ENCODE measurements at places on chromosomes 12 and 14.
A peak's percentile ranks its signal among the peaks of the same experiment; 100 is the strongest.

DNA sequence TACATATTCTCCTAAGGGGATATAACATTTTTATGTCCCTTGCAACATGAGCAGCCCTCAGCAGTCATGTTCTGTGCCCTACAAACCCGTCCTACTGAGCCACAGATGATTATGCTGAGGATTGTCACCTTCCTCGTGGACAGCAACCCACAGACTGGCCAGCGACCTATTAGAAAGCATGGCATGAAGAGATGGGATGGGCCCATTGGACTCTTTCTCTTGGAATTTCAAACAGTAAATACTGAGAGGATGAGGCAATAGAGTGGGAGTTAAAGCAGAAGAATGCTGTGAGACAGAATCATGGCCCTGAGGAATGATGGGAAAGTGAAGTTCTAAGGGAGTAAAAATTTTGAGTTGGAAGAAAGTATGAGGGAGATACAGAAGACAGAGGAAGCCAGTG, 149.9 kb upstream of the BTG1 start:
- DNase-seq = no peak

DNA sequence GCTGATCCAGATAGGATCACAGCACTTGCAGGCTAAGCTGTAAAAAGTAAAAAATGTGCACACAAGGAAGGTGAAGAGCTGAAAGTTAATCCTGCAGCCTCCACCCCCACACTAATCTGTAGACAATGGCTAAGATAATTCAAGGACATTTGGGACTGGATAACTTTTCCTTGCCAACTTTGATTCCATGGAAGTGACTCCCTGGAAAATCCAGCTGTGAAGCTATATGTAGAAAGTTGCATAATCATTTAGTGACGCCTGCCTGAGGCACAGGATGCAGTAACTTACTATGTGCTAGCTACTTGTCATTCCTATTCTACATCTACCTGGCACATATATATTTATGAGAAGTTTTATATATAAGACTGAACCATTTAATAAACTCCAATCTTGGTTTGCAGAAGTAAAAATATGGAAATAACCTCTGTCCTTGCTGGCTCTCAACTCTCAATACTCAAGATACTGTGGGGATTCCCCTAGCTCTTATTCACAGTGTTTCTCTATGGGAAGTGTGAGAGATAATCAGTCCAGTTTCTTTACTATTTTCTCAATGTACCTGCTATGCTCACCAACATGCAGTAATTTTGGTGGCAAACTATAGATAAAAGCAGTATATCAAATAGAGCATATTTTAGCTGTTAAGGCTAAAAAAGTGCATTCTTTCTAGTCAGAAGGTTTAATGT, 14.8 kb downstream of the LDHB start:
- DNase-seq = no peak

DNA sequence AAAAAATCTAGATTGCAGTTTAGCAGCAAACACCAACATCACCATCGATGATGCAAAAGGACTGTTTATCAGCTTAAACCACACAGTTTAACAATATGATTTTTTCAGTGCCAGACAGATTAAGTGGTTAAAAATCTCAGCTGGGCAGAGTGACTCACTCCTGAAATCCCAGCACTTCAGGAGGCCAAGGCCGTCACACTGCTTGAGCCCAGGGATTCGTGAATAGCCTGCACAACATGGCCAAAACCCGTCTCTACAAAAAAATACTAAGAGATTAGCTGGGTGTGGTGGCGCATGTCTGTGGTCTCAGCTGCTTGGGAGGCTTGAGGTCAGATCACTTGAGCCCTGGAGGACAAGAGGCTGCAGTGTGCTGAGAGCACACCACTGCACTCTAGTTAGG, 8.9 kb downstream of the RSRC2 start:
- DNase-seq = peak; percentile 74

DNA sequence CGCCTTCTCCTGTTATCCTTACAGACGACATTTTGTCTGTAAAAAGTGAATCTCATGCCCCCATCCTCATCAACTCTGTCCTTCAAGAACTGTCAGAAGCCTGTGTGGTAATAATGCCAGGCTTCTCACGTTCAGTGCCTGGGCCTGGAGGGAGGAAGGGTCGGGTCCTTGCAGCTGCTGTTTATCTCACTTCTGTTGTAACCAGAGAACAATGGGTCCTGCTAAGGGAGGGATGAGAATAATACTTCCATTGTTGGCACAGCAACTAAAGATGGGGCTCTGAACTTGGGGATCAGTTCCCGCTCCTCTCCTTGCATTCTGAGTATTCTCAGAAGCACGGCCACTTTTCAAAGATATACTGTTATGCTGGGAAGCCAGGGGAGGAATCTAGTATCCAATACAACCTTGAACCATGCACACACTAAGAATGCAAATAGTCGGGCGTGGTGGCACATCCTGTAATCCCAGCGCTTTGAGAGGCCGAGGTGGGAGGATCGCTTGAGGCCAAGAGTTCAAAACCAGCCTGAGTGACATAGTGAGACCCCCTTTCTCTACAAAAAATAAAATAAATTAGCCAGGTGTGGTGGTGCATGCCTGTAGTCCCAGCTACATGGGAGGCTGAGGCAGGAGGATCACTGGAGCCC, 38.8 kb upstream of the NINJ2 start:
- no peak for DNase-seq

- no peak for DNase-seq
These were observed 1320.9 kb upstream of the FLRT2 start for GRCh38 chr14:84209031-84209430.

GRCh38 chr14:105440992-105441391, 21.4 kb downstream of the MTA1 start:
- no peak for DNase-seq

DNA sequence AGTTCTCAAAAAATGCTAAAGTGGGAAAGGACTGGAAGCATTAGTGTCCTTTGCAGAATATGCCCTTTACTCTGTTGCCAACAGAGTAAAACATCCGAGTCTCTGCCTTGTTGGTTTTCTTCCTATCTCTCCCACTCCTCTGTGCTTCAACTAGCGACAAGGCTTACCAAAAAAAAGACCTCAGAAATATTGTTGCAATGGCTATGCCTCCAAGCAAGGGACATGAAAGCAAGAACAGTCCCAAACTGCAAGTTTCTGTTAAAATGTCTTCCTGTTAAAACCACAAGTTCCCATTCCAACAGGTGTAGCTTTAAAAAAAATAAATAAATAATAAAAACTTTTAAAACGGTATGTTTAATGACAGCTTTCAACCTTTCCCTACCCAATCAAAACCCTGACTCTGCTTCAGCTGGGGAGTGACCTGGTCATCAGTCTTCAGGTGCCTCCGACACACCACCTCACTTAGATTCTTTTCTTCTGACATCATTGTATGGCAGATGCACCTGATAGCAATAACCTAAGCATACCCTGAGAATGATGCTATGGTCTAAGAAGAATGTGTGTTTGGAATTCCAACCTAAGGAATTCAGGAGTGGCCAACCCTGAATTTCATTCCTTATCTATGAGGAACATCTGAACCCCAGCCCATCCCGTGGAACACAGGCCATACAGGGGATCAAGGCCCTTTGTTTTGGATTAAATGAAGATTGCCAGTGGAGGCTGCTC, 81.0 kb downstream of the RPS29 start:
- no peak for DNase-seq

DNA sequence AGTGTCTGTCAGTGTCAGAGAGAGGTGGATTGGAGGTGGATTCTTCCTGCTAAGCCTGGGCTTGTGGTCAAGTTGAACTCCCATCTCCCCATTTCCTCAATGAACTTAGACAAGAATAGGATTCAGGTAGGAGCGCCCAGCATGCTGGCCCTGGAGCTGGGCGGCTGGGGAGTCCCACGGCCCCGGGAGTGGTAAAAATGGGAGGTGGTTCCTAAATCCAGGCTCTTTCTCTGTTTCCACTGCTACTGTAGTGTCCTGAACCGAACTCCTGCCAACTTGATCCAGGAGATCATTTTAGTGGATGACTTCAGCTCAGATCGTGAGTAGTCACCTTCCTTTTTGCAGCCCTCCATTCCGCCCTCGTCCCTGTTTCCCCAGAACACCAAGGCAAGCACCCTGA, 65.1 kb downstream of the GALNT16 start:
- no peak for DNase-seq

GRCh38 chr14:51336734-51337133, 96.7 kb downstream of the TMX1 start:
- DNase-seq = no peak

DNA sequence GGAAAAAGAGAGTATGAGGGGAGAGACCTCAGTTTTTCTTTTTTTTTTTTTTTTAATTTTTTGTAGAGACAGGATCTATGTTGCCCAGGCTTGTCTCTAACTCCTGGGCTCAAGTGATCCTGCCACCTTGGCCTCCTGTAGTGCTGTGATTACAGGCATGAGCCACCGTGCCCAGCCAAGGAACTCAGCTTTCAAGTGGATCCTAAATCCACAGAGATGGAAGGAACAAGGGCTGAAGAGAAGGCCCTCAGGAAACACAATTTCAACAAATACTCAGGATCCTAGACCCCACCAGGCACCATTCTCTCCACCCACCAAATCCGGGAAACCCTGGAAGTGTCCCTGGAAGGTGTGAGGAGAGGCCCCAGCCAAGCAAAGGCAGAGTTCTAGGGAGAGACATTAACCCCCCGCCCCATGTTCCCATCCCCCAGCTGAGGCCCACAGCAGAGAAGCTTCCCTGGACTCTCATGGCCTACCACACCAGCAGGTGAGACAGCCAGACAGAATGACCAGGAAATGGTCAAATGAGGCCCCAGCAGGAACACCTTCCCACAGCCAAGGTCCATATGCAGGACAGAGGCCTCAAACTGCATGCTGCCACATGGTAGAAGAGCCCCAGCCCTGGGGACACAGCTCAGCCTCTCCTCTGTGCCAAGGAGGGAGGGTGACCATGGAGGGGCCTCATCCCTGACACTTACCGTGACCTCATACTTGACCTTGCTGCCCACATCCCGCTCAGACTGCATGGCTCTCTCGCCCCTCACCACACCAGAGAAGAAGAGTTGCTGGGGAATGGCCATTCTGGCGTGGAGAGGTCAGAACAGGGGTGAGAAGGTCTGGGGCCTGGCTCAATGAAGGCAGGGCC, 14.1 kb downstream of the ITGA7 start:
- no peak for DNase-seq

GRCh38 chr12:106311139-106311538, 8.6 kb downstream of the TCP11L2 start:
- DNase-seq = no peak

- no peak for DNase-seq
These were observed 14.7 kb upstream of the HHIPL1 start for GRCh38 chr14:99630202-99630601.

DNA sequence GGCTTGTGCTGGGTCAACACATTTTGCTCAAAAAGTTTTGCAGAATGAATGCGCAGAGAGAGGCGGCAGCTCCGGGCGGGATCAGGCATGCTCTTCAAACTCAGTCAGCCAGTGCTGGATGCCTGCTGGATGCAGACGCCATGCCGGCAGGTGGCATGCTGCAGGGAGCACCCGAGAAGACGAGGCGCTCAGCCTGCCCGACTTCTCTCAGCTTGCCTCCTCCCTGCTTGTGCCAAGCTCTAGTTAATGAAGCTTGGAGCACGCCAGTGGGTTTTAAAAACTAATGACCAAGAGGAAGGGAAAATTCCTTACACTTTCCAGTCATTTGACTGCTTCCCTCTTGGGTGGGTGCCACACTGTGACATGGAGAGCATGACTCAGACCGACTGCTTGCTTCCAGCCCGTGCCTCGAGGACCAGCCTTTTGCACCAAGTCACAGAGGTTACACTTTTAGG, 39.8 kb downstream of the SLC24A4 start:
- no peak for DNase-seq

GRCh38 chr12:13437541-13437940, 241.0 kb downstream of the EMP1 start:
- no peak for DNase-seq

DNA sequence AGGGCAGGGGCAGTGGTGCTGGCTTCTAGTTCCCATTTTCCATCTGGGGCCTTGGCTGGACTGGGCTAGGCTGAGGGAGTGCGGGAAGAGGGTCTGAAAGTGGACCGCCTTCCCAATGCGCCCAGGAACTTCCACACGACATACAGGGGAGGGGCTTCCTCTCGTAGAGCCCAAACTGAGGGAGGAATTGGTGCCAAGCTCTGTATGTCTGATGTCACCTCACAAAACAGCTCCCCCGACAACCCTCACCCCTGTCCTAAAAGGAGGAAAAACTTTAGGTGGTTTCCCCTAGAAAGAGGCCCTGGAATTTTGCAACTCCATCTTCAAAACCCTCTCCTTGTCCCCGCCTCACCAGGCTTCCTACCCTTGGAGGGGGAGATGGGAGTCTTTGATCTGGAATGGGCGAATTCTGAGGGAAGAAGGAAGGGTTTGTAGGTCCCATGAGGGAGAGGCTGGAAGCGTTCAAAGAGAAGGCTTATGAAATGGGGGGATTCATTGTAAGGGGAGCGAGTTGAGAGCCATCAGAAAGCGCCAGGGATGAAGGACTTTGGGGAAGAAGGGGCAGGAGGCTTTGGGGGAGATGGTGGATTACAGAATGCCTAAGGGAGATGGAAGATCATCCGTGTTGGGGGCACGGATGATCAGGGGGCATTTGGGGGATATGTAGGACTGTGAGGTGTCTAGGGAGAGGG, 844 bp downstream of the GLTP start:
- no peak for DNase-seq

DNA sequence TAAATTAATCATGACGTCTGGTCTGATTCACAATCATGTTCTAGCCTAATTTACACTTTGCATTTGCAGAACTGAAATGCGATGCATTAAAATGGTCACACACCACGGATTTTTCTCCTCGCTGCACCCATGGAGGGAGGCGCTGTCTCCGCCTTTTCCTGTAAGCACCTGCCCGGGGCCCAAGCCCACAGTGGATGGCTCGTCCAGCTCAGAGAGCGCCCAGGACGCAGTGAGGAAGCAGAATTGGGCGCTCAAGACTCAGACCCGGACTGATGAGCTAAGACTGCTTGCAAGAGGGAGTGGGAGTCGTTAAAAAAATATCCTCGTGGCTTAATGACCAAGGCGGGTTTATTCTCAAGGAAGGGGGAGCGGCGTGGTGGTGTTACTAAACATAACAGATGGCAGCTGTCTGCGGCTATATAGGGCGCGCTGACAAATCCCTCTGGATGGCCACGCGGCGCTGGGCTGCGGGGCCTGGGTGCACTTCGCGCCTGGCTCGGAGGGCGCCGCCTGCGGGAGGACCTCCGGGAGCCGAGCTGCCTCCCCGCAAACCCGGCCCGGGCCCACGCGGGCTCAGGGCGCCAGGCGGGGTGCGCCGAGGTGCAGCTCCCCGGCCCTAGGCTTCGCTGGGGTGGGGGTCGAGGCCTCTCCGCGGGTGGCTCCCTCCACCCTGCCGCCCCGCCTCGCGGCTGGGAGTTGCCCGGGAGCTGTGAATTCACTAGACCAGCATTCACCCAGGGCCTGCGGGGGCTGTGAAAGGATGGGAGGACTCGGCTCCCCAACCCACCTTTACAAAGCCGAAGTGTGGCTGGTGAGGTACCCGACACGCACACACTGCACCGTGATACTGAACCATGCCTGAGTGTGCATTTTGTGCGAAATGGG, 78.7 kb downstream of the PPM1A start:
- DNase-seq = no peak

- no peak for DNase-seq
These were observed 198.6 kb upstream of the PZP start for GRCh38 chr12:9406564-9407424.

DNA sequence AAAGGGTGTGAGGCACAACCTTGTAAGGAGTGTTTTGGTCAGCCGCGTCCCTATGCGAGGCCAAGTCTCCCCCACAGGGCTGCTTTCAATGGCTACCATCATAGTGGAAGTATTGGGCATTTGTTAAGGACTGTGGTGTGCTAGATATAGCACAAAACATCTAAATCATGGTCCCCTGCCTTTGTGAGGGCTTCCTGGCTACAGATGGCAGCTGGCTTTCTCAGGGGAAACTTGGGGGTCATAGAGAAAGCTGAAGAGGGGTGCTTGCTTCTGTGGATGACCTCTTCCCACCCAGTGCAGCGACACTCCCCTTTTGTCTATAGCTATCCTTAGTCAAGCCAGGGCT, 315.8 kb downstream of the ZFP36L1 start:
- no peak for DNase-seq
